ENCODE measurements at places on chromosomes 2 and 18.

DNA sequence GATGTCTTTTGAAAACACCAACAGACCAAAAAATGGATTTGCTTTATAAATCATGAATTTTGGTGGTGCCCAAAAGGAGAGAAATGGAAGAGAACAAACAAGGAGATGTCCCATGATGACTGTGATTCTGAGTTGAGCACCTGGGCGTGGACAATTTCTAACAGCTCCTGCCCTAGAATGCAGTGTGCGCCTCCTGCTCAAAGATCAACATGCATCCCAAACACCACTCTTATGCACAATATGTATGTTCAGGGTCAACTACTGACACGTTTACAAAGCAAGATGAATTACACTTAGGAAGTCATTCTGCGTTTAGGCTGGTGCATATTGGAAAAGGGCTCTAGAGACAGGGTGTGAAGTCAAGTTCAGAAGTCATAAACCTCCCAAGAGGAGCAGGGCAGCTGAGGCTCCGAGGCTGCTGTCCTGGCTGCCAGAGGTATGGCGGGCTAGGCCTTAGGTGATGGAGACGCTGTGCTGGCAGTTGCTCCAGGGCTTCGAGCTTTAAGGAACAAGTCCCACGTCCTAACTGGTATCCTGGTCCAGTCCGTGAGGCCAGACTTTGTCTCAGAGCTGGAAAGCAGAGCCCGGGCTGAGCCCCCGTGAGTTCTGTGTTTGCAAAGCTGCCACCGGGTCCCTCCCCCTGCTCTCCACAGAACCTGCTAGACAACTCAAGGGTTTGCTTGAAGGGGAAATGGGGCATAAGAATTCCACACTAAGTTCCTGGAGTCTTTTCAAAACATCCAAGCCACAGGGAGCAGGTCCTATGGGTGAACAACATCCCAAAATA lies 74.0 kb downstream of the ZNF516 start:
- no peak for DNase-seq

GRCh38 chr2:19643117-19643518 lies 258.7 kb downstream of the TTC32 start:
- no peak for DNase-seq

- no peak for DNase-seq
Measured at GRCh38 chr2:107303964-107304363, 418.0 kb upstream of the ST6GAL2 start.

DNA sequence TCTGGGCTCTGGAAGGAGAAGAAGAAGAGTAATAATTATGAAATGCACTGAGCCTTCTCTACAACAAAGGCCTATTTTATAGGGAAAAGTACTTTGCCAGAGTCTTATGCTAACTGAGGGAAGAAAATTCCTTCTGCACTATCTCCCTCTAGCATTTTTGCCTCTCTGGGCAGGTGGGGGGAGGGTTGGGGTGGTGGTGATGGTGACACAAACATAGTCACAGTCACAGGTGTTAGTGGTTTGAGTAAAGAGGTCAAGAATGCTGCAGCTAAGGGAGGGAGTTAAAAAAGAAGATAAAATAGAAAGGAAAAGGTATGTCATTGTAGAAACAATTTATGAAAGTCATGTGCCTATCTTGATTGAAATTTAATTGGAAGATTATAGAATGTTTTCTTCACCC lies 140.8 kb upstream of the COL3A1 start:
- DNase-seq = no peak

- DNase-seq = no peak
Measured at GRCh38 chr18:25921677-25922421, 168.6 kb downstream of the SS18 start.

DNA sequence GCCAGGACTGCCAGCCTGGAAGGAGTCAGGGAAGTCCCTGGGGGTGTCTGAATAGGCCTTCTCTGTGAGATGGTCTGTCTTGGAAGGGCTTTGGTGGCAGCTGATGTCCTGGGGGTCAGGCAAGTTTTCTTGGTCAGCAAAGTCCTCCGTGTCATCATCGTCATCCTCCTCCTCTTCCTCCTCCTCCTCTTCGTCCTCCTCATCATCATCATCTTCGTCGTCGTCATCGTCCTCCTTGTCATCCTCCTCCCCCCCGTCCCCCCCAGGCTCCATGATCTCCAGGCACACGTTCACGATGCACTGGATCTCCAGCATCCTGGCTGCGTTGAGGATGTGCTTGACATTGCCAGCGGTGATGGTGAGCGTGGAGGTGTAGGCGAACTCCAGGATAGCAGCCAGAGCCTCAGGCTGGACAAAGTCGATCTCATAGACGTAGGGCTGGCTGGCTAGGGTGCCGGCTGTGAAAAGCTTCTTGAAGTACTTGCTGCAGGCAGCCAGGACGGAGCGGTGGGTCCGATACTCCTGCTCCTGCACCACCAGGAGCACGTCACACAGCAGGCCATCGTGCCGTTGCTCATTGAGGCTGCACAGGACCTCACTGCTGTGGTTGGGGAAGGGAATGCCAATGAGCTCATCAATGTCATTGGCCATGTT lies 110.1 kb upstream of the SMAD2 start:
- DNase-seq = no peak

DNA sequence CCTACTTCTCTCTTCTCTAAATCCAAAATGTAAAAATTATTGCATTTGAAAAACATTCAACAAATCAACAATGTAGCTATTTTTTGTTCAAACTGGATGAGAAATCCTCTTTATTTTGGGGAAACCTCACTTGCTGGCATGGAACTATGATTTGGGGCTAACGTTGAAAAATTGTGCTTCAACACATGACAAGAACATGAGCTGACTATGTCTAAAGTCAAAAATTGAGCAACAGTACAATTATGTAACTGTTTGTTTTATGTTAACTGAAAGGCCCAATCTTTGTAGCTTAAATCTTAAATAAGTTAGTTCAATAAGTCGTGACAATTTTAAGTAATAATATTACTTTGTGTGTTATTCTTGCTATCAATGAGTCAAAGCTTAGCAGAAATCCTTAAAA lies 67.3 kb downstream of the TMEFF2 start:
- DNase-seq = peak; percentile 16
